Stimulated activated naive CD4-positive, alpha-beta T cell treated with Interleukin-2 at 50 U/mL for 16 hours (primary cell): ENCODE measurements at places on chromosomes 5 and 9.

GRCh38 chr5:29414681-29415080, 1778.8 kb upstream of the CDH6 start:
- DNase-seq = no peak

DNA sequence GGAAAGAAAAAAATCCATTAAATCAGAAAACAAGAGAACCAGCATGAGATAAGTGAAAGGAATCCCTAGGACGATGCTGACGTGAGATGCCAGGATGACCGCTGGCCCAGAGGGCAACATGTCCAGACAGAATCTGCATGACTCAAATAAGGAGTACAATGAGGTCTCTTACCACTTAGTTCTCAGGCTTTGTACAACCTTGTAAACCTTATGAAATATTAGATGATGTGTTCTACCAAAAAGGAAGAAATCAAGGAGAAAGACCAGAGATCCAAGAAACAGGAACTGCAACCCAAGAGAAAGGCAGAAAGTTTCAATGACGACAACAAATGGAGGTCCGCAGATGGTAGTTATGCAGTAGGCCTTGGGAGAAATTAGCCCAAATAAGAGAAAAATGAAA, 2.8 kb upstream of the GPR150 start:
- no peak for DNase-seq

- no peak for DNase-seq
Observed at GRCh38 chr5:32562056-32562455, 23.3 kb upstream of the SUB1 start.

DNA sequence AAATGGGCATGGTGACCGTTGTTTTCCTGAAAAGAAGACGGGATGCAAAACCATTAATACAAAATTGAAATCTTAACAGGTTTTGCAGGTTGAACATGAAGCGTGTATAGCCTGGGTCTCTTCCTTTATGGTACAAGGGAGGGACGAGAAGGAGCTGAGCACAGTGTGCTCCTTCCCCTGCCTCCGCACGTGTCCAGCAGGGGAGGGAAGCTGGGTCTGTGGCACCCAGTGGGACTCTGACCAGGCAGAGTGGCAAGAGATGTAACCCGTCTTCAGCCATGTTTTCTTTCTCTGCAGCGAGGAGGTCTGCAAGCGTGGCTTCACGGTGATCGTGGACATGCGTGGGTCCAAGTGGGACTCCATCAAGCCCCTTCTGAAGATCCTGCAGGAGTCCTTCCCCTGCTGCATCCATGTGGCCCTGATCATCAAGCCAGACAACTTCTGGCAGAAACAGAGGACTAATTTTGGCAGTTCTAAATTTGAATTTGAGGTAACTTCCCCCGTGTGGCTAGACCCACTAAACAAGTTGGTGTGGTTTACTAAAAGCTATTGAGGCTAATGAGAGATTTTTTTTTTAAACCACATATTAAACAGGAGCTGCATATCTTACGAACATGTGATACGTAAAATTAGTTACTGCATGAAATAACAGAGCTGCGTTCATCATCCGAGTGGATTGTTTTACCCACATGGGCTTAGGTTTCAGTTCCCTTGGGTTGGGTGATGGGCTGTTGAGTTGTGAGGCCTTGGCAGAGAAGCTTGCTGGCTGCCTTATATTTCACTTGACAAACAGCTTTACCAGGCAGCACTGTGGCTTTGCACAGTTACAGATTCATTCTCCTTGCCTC, 143.7 kb downstream of the TRIO start:
- DNase-seq = no peak

GRCh38 chr5:124522992-124523391, 223.4 kb downstream of the ZNF608 start:
- no peak for DNase-seq

DNA sequence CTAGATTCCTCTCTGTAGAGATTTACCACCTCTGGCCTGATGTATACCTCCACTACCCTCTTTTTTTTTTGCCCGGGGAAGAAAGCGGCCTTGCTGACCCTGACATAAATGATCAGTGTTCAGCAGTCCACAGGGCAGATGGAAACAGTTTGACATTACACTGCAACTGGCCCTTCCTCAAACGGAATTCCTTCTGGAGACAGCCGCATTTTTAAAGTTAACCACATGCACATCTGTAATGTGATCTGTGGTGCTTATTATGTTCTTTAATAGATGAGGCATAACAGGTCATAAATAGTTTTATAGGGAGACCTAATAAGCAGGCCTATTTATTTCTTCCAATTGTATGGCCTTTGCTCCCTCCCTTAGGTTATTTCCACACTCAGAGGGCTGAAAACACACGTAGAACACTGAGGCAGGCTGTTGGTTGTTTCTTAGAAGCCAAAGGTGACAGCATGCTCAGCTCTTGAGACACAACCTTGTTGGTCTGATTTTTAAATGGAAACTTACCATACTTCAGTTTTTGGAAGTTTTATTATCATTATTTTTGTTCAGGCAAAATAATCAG, 84.0 kb upstream of the APC start:
- DNase-seq = no peak

GRCh38 chr5:163727028-163727427, 221.6 kb downstream of the MAT2B start:
- no peak for DNase-seq
